Activated CD4-positive, alpha-beta T cell treated with anti-CD3 and anti-CD28 coated beads for 4 hours (primary cell): ENCODE measurements at places on chromosomes 7 and 10.

- DNase-seq = no peak
Measured at GRCh38 chr7:142321391-142321790, 63.5 kb upstream of the PRSS58 start.

DNA sequence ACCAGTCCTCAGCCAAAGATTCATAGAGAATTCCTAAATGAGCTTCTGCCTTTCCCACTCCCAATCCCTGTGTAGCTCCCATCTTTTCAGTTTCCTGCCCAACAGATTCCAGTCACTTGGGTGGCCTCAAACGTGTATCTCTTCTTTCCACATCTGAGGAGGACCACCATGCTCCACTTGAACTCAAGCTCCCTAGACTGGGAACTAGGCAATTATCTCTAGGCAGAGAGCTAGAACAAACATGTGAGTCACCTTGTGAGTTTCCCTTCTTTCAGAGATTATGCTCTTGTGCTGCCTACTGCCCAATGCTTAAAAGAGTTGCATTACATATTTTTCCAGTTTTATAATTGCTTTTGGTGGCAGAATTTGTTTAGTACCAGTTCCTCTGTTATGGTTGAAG, 178.0 kb downstream of the MDFIC start:
- no peak for DNase-seq

DNA sequence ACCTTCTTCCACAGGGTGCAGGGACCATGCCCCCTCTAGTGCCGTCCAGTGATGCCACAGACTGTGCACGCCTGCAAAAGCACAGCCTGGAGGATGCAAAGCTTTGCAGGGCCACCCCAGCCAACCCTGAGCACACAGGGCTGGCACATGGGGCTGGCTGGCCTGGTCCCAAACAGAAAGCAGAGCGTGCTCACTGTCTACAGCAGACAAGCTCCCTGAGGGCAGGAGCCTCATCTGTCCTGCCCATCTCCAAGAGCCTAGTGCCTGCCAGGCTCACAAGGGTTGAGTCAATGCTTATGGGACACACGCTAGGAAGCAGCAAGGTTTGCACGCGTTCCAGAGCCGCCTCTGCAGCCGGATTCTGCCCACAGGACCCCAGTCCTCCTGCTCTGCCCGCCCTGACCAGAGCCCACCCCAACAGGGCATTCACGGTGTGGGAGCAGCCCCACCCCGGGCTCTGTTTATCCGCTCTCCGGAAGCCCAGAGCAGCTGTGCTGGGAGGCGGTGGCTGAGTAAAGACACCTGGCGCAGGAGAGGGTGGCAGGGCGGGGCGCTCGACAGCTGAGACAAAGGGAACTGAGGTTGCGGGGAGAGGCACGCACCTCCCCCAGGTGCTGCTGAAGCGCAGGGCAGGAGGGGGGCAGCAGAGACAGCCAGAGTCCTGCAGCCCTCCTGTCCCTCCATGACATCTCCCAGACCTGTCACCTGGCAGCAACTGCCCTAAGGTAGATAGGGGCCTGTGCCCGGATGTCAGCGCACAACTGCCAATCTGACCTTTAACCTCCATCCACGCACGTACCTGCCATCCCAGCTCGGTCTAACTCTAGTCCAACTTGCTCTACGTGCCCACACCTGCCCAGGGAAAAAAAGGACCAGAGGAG, 4.3 kb downstream of the KCNH2 start:
- peak; percentile 27 for DNase-seq

DNA sequence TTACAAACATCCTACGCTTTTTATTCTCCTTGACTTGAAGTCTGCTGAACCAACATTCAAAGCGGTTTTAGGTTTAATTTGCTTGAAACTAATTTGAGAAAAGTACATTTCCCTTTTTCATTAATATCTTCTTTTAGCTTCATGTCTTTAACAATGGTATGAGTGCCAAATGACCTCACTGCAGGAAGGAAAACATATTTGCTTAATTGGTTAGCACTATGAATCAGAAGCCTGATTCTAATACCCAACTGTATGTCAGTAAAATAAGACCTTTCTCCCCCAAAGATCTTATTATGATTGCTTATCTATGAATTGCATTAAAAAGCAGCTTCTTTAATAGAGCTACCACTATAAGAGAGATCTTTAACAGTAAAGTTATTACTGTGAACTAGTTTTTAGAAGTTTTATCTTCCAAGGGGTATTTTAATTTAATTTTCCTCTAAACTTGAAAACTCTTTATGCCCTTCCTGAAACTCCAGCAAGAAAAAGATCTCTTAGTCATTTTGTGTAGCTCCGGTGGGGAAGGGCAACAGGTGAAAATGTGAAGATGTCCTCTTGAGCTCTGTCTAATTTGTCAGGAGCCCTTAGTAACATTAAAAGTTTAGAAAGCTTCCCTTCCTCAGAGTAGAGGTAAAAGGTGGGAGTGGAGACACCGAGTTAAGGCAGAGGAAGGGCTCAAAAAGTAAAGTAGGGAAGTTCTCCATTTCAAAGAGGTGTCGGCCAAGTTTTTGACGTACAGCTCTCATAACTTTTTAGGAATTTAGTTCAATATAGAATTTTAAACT, 6.1 kb downstream of the COL1A2 start:
- DNase-seq = no peak

- DNase-seq = no peak
Measured at GRCh38 chr7:89145801-89146200, 350.3 kb upstream of the TEX47 start.

DNA sequence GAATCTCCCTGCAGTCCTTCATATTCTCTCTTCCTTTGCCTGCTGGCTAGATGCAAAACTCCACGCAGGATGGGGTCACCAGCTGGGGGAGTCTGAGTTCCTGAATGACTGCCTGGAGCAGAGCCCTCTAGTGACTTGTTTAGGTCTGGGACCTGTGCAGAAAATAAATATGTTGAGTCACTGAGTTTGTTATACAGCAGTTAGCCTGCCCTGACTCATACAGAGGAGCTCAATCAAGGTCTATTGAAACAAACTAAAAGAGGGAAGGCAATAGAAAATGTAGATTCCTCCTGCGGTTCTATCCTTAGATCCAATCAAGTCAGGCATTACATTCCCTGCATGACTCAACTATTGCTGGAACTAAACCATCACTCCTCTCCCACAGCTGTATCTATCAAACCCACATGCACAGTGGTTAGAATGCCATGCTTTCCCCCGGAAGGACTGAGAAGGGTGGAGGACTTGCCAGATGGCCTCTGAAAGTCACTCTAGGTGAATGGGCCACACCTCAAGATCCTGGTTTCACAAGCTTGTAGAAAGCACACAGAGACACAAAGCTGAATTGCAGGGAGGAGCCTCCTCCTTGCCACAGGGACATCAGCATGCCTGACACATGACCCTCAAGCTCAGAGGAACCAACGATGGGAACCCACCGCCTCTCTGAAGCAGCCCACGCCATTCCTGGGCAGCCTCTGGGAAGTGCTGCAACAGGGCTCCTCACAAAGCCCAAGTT, 73.9 kb downstream of the SH3PXD2A start:
- DNase-seq = no peak

GRCh38 chr10:3734111-3734510, 50.9 kb downstream of the KLF6 start:
- no peak for DNase-seq

GRCh38 chr7:68998136-68998535, 600.1 kb upstream of the AUTS2 start:
- no peak for DNase-seq

DNA sequence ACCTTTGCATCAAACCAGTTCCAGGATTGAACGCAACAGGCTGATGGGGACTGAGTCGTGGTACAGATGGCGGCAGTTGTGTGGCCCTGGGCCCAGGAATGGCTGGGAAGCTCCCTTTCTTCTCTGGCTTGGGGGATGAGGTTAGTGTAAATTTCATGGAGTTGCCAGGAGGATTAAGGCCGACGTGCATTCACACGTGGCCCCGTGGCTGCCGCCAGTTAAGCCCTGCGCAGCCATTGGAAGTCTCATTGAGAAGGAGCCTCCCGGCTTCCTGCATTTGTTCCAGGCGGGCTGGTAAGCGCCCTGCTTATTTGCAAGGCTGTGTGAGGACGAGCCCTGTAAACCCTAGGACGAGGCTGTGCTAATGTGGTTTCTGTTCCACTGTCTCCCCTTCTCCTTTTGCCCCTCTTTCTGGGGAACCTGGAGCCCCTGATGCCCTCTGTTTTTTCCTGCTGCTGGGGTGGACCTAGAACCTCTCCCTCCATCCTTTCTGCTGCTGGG, 174.7 kb upstream of the TNRC18 start:
- DNase-seq = no peak

- DNase-seq = no peak
Measured at GRCh38 chr7:117582219-117582704, 102.4 kb downstream of the CFTR start.

- DNase-seq = no peak
Measured at GRCh38 chr10:44635176-44635575, 250.3 kb upstream of the CXCL12 start.

GRCh38 chr10:4865945-4866661, 40.1 kb downstream of the AKR1E2 start:
- no peak for DNase-seq

DNA sequence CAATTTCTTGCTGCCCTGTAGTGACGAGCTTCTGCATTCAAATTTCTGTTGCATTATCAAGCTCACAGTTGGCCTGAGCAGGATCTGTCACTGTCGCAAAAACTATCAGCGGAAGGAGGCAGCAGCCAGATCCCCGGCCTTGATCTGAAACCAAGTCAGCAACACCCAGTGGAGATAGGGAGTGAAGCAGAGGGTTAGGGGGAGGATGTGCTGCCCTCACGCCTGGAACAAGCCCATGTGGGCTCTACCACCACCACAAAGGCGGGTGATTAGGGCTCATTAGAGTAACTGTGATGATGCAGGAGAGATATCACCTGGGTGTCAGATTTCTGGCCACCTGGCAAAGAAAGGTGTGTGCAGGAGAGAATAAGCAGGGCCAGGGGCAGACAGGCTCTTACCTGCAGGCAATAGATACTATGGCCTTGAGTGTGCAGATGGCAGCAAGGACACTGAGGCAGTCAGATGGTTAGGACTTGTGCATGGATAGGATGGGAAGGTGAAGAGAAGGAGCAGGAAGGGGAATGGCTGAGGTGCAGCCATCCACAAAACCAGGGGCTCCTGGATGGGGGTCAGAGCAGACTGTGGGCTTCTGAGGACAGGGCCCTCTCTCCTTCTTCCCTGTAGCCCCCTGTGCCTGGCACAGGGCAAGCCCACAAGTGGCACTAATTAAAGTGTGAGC, 417.3 kb downstream of the RPS24 start:
- no peak for DNase-seq

GRCh38 chr10:184911-185310, 49.7 kb downstream of the ZMYND11 start:
- no peak for DNase-seq

DNA sequence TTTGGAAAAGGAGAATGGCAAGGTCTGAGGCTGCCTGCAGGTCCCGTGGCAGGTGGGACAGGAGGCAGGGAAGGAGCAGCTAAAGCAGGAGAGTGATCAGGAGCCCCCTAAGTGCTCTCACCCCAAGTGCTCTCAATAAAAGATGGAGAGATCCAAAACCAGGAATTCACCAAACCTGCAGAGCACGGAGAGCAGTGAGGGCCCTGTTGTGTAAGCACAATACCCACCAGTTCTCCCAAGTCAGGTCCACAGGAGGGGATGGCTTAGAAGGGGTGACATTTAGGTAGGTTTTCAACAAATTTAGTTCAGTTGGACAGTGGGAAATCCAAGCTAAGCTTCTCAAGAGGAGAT, 40.8 kb downstream of the GNA12 start:
- DNase-seq = no peak

DNA sequence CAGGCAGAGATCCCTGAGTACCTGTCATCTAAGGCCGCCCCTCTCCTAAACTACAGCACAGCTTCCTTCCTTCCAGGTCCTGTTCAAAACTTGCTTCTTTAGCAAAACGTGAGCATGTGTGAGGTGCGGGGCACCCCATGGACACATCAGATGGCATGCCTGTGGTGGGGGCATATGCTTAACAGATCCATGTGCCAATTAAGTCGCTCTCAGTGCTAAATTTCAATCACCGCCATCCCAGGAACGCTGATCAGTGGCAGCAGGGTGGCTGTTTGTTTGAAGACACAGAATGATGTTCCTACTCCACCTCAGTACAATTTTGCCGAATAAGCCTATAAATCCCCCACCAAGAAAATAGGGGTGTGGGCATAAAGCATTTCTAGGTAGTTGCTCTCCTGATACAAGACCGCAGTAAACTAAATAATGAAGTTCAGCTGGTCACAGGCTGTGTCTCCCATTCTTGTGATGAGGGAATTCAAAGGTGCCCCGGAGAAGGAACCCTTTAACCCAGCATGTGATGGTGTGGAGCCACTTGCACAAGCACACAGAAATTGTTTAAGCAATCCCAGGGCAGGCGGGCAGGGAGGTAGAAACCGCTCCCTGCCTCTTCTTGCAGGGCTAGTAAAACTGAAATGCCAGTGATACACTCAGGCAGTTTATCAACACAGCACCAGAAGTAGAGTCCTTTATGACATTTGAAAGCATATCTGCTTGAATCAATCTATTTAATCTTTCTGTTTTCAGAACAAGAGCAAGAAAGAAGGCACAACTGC, 205.7 kb downstream of the SORCS1 start:
- DNase-seq = no peak

DNA sequence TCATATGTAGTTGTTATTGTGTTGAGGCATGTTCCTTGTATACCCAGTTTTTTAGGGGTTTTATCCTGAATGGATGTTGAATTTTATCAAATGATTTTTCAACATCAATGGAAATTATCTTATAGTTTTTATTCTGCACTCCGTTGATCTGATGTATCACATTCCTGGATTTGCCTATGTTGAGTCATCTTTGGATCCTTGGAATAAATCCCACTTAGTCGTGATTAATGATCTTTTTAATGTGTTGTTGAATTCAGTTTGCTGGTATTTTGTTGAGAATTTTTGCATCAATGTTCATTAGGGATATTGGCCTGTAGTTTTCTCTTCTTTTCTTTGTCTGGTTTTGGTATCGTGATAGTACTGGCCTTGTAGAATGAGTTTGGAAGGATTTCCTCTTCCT, 648.6 kb upstream of the GRM3 start:
- DNase-seq = no peak

- DNase-seq = no peak
Measured at GRCh38 chr10:78327778-78328591, 294.3 kb downstream of the RPS24 start.

GRCh38 chr10:26798298-26798697, 62.5 kb downstream of the ABI1 start:
- DNase-seq = no peak

DNA sequence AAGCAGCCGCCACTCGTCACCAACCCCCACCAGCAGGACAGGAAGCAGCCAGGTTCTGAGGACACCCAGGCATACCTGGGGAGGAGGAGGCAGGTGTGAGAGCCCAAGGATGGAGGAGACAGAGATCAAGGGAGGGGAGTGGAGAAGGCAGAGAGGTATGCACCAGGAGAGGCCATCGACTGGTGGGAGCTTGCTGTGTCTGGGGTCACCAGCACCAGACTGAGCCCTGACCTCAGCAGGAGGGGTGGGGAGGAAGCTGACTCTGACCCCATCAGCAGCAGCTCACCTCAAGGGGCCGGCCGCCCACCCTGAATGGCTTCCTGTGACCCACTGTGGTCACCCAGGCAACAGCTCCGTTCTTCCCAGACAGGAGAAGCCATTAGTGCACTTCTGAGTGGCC, 7.8 kb downstream of the VIPR2 start:
- DNase-seq = no peak
